ENCODE measurements at places on chromosomes 1 and 21.

GRCh38 chr21:42854246-42855010 lies 24.9 kb downstream of the WDR4 start:
- DNase-seq: no peak

- DNase-seq: no peak
These were observed 77.0 kb upstream of the MACF1 start for GRCh38 chr1:39127513-39127912.

DNA sequence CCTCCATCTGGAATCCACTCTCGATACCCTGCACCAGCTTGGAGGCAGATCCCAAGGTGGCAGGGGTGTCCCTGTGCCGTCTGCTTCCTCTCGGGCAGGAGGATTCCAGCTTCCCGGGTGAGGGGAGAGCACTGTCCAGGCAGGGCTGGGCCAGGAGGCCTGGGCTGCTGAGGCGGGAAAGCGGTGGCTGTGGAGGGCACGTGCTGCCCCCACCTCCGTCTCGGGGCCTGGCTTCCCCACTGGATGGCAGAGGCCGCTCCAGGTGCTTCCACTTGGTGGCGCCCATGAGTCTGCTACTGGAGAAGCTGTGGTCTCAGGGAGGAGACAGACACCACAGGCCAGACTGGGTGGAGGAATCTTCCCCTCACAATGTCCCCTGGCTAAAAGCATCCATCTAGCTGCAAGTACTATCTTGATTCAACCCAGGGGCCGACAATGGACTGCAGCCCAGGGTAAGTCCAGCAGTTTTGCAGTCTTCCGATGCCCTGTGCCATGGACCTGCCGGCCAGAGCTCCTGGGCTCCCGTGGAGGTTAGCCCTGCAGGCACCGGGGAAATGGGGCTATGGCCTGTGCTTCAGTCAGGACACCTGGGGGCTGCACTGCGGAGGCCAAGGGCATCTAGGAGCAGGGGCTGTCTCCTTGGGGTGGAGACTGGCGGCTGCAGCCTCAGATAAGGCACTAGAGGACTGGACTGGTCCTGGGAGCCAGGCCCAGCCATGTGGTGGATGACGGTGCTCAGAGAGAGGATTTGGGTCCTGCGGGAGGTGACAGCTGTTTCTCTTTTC lies 41.3 kb upstream of the EIF4G3 start:
- DNase-seq: no peak

GRCh38 chr1:97061604-97062003 lies 340.0 kb downstream of the PTBP2 start:
- DNase-seq: no peak

DNA sequence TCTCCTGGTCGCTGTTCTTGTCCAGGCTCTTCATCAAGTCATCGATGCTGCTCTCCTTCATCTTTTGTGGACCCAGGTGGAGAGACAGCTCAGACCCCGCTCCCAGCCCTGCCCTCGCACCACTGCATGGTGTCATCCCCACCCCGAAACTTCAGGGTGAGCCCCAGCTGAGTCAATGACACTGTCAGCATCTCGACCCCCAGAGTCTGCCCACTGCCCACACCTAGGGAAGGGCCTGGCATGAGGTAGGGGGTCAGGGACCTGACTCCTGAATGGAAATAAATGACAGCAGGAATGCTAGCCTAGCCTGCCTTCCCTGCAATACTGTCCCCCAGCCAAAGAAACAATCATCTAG lies 1.6 kb upstream of the S100A6 start:
- DNase-seq: no peak

DNA sequence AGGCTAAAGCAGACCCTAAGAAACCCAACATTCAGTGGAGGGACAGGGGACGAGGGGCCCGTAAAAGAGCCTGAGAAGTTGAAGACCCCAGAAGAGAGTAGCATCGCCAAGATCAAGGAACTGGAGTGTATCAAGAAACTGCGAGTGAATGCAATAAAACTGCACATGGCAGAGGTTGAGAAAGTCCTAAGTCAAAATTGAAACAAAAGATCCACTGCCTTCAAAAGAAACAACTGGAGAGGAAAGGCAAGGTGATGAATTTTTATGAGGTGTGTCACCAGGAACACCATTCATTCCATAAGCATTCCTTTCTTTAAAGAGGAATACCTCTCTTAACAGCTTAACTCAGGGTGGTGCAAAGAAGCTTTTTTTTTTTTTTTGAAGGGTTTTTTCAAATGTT lies 38.3 kb upstream of the ADORA3 start:
- DNase-seq: no peak

Data from cerebellar nuclear complex (tissue), 1 donor.